NCI-H1105 treated with DMSO at 0.1 percent for 48 hours (cell line): ENCODE measurements at places on chromosomes 2 and 18.

DNA sequence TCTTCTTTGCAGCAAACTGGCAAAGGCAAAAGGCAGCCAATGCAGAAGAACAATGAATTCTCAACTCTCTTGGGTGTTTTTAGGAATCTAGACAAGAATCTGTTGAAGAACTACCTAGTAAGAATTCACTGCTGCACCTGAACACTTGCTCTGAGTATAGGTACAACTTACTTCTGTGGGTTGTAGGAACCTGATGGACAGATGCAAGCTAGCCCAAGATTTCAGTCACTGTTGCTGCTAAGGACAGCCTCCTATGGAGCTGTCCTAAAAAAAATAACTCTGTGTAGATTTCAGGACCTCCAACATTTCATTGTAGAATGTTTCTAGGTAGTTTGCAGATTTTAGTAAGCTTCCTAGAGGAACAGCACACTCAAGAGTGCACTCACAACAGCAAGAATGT lies 363.5 kb downstream of the CBLN2 start:
- DNase-seq = no peak

DNA sequence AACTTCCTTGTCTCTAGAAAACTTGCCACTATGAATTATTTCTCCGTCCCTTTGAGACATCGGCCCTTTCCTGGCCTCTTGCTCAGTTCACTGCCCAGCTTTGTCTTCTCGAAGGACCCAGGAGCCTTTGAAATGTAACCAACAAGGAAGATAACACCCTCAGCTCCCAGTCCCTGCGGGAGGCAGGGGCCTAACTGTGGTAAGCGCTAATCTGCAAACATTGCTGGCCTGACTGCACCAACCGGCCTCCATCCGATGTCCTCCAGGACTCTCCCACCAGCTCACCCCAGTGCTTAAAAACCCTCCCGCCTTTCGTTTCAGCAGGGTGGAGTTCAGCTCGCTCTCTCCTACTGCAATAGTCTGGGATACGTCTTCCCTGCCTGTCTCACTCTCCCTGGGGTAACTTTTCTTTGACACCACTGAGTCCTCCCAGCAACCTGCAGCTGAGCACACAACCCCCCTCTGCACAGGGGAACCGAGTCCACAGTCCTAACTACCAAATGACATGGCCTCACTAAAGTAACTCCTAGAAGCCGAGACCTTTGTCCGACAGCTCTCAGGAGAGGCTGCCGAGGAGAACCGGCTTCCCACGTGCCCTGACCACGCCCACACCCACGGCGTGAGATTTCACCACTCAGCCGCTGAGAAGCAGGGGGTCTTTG lies 76.1 kb downstream of the MBP start:
- DNase-seq = no peak

DNA sequence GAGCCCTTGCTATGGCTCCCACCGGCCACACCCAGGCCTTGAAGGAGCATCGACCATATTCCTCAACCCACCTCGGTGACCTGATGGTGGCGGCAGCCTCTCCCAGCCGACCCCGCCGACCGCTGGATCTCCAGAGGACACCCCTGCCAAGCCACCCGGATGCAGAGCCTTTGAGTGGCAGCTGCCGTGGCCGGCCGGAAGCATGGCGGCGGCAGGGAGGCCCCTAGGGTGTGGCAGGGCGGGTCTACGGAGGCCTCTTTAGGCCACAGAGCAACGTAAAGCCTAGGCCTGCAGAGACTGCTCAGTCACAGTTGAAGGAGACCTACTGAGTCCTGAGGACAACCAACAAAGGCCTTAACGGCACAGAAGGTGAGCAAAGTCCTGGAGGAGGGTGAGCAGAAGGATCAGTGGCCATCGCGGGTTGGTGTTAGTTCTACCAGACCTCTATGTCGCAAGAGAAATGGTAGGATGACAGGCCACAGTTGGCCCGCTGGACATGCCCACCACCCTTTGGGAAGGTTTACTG lies 50.4 kb upstream of the TMEM247 start:
- DNase-seq = no peak

DNA sequence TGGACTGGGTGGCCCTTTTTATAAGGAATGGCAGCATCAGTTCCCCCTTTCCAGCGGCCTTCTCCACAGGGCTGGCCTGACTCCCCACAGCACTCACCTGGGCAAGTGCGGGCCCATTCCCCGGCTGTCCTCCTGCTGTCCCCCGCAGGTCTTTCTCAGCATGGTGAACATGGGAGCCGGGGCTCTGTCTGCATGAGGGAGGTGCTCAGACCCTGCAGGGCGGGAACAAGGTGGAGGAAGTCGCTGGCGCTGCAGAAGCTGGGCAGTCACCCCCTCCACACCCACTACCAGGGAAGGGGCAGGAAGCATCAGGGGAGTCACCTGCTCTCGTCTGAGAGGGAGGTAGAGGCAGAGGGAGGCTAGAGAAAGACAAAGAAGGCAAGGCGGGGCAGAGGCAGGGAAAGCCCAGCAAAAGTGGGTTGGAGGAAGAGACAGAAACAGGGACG lies 12.2 kb downstream of the HES6 start:
- DNase-seq = no peak

- no peak for DNase-seq
Measured at GRCh38 chr2:102025583-102026267, 34.0 kb downstream of the IL1R2 start.

GRCh38 chr18:30096796-30097195 lies 945.7 kb downstream of the DSC3 start:
- DNase-seq = no peak

GRCh38 chr2:171509945-171510731 lies 12.1 kb upstream of the CYBRD1 start:
- DNase-seq = no peak

DNA sequence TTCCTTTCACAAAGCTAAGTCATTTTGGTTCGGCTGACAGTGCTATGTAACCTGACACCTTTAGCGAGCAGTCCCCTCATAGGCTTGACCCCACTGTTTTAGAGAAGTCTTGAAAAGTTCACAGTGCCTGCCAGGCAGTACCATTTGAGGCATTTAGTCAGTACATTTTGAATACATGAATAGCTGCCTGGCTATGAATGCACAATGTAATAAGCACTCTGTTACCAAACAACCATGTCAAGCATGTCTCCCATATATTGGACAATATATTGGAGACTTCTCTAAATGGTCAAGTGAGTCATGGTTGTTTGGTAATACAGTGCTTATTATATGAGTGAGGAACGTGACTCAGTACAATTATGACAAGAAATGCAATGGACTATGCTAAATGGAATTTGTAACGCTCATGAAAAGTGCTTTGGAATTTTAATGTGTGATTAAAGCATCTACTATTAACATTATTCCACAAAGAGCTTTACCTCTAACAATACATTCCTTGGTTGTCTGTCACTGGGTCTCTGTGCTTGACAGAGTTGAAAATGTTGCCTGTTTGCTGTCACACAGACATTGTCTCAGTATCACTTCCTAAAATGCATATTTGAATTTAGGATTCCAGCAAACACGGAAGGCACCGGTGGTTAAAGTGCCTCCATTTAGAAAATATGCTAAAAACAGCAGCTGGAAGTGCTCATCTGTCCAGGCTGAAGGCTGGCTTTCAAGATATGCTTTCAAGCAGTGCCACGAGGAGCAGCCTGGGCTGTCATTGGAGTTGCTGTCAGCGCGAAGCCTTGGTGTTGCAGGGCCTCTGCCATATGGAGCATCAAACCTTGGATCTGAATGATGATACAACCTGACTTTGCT lies 458.6 kb downstream of the FBXO15 start:
- no peak for DNase-seq

GRCh38 chr2:237688081-237688480 lies 60.7 kb downstream of the LRRFIP1 start:
- no peak for DNase-seq

DNA sequence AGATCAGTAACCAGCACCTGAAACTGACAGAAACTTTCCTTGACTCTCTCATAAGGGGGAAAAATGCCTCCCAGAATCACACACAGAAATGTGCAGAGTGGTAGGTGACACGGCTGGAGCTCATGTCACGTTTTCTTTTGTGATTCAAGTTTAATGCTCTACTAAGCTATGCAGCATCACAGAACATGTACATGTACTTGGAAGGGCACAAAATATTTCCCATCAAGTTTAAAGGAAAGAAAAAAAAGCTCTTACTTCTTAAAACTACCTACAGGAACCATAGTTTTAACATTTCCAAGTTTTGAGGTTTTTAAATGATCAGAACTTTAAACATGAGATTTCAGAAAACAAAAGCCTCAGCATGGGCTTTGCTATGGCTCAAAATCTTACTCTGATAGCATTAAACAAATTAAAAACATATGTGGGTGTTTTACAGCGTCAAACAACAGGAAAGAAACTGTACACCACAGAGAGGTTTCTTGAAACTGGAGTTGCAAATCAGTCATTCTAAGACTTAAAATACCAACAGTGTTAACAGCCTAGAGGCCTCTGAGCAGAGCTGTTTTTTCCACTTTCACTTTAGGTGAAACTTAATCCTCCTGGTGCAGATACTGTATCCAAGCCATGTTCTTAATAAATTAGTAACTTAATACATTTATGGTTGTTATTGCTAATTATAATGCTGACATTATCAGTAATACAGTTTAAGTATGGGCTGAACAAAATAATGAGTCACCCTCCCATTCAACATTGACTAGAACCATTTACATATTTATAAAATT lies 30.1 kb downstream of the MBP start:
- DNase-seq = no peak

DNA sequence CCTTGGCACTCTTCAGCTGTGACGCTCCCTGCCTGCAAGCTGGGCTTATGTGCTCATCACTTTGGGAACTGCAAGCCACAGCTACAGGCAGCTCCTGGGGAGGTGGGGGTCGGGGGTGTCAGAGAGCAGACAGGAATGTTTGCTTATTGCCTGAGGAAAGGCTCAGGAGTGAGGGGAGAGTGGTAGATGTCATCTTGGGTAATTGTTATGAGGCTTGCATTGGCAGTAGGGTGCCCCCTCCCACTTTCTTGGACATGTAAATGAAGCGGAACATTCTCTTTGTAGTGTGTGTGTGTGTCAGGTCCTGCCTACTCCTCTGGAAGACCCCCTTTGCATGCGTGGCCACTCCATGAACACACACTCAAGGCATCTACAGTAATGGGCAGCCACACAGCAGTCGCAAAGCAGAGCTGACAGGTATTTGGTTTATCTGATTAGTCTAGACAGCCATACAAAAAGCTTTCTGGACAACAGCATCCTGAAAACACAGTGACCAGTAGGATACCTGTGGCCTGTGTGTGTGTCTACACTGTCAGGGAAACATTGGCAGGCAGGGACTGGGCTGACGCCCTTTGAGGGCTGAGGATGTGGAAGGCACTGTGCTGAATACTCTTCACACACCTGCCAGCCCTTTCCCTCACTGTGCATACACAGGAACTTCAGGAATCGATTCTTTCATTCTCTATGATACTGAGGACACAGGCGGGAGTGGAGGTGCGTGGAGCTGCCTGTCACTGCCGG lies 17.1 kb upstream of the MC2R start:
- DNase-seq = no peak

DNA sequence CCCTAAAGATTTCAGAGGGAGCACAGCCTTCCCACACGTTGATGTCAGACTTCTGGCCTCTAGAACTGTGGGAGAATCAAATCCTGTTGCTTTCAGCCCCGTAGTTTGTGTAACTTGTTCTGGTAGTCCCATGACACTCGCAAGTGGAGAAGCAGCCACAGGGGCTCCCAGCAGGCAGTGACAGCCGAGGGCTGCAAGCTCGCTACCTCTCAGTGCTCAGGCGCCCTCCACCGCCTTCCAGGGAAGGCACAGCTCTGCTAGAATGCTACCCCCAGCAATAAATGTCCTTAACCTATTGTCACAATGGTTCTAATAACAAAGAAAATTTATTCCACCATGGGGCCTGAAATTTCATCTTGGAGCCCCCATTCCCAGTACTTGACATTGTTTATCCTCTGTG lies 143.1 kb upstream of the ZNF236 start:
- DNase-seq = no peak

- peak; percentile 82 for DNase-seq
Measured at GRCh38 chr2:172103471-172104272, 972 bp upstream of the DLX2 start.

DNA sequence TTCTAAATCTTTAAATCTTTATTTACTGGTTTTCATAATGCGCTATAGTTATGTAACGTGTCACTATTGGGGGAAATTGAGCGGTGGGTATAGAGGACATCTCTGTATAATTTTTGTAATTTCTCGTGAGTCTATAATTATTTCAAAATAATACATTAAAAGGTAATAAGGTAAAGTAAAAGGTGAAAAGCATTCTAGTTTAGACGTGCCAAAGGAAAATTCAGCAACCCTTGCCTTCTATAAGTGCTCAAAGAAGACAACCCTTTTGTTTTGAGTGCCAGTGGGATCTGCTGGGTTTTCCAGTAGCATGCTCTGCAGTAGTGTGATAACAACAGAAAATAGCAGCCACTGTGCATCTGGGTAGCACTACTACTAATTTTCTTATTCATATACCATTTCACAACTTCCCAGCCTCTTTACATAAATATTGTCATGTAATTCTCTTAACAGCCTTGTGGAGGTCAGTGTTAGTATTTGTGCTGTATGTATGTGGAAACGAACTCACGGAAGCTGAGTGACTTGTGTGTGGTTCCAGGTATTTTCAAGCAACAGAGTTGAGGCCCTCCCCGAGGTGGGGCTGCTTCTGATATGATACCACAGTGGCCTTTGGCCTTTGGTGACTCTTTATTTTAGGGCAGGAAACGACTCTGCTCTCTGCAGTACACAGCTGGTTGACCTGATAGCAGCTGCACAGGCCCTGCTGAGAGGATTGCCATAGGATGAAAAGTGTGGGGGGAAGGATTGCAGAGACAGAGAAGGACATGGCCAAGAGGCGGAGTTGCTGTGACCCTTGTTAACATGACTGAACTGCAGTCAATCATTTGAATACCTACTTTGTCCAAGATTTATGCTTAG lies 104.5 kb downstream of the TDRD15 start:
- no peak for DNase-seq

DNA sequence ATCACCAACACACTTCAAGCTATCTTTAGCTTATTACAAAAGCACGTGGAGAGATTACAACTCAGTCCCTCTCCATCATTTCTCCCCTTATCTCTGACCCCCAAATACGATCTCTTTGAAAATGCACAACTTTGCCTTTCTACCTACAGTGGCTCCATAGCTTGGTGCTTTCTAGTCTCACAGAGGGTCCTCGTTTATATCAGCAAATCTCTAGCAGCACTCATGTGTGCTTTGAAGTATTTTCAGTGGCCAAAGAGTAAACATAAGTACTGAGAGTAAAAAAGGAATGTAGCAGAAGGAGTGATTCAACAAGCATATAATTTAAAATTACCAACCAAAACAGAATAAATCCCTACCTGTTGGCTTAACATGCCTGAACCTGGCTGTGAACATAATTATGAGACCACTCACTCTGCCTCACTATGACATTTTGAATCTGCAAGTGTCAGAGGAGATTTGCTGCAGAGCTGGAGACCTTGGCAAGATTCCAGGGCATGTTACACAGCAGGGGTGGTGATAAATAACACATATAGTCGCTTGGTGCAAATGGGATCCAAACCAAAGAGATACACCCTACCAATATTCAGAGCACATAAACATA lies 54.6 kb downstream of the LAMA3 start:
- peak; percentile 88 for DNase-seq

DNA sequence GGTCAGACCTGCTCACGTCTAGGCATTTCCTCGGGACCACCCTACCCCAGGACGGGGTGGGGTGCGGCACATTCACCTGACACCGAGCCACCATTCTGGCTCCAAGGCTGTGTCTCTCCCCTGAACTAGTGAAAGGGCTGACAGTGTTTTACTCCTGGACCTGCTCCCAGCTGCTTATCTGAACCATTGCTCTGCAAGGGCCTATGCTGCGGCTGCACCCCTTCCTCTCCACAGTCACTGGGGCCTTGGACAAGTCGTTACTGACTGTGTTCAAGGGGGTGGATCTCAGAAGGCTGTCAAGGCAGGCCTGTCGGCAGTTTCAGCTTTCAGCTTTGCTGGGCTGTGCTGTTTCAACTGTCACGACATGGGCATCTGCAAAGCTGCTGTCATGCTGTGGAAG lies 11.7 kb downstream of the CREG2 start:
- DNase-seq = no peak
